Retinal pigment epithelial cell (primary cell): ENCODE measurements at places on chromosomes 3 and 15.

- DNase-seq = no peak
Measured at GRCh38 chr3:149547413-149547812, 72.9 kb downstream of the TM4SF4 start.

GRCh38 chr3:116164039-116164438 lies 281.2 kb downstream of the LSAMP start:
- DNase-seq = no peak

- DNase-seq = no peak
Measured at GRCh38 chr3:166052440-166052839, 215.2 kb upstream of the BCHE start.

GRCh38 chr3:135867911-135868310 lies 97.6 kb upstream of the PPP2R3A start:
- DNase-seq = no peak

- DNase-seq = peak; percentile 28
Measured at GRCh38 chr3:150956376-150956775, 16.2 kb downstream of the CLRN1 start.

DNA sequence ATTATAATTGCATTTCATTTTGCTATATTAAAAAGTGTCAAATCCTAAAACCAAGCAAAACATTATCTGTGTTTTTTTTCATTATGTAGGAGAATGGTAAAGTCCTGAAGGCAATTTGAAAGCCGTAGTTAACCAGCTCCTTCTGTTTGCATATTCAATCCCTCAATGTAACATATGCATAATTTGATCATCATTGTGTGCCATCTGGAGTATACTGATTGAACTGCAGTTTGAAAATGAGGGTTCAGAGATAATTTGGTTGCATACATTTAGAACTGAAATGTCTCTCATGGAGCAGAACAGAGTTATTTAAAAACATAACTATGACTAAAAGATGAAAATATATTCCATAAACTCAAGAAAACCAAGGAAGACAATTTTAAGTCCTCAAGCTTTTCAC lies 518.6 kb downstream of the GBE1 start:
- no peak for DNase-seq

GRCh38 chr15:57297163-57297593 lies 79.1 kb upstream of the CGNL1 start:
- DNase-seq = no peak

DNA sequence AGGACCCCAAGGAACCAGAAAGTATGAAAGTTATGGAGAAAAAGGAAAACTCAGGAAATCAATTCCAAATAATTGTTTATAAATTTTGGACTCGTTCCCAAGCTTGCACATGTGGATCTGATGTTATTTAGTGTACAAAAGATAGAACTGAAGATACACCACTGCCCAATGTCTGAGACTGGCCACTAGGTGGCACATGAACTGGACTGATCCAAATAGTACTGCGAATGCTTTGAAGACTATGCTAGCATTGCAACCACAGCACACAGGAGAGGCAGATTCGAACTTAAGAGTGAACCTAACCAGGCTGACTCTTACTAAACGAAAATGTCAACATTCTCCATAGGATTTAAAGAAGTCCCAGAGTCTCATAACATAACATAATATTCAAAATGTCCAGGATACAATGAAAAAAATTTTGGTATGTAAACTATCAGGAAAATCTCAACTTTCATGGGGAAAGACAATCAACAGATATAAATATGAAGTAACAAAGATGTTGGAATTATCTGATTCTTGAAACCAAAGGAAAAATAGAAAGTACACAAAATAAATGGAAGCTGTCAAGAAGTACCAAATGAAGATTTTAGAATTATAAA lies 596.7 kb downstream of the FGF12 start:
- peak; percentile 24 for DNase-seq

DNA sequence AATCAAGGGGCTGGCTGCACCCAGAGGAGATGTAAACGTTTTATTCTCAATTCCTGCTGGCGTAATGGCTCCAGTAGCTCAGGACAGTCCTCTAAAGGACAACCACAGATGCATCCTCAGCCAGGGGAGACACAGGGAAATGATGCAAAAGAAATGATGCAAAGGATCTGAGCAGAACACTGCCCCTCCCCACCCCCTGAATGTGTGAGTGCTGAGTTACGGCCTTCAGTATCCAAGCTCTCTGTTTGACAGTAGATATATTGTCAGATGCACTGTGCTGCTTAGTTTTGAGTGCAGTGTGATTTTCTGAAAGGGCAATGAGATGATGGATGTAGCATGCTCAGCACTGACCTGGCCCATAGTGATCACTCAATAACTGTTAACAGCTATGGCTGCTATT lies 41.4 kb upstream of the CTDSPL start:
- DNase-seq = no peak

- no peak for DNase-seq
Measured at GRCh38 chr3:34140616-34141015, 342.2 kb downstream of the PDCD6IP start.

- peak; percentile 43 for DNase-seq
Measured at GRCh38 chr3:160616716-160617115, 51.3 kb upstream of the KPNA4 start.

GRCh38 chr15:71413419-71413818 lies 298.1 kb downstream of the THSD4 start:
- DNase-seq = no peak

- DNase-seq = no peak
Measured at GRCh38 chr3:18282507-18282906, 142.6 kb downstream of the SATB1 start.

DNA sequence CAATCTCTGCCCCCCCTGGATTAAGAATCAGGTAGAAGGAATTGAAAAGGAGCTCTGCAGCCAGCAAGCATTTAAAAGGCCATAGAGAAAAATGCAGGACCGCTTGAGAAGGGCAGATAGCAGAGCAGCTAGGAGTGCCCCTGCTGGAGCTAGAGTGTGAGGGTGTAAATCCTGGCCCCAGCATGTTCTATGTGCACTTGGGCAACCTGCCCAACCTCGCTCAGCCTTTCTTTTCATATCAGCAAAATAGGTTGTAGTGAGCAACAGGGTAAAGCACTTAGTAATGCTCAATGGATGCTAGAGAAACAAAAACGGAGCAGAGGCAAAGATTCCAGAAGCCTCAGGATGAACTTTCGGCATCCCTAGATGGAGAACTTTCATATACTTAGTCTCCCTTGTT lies 25.0 kb upstream of the THBS1 start:
- no peak for DNase-seq

DNA sequence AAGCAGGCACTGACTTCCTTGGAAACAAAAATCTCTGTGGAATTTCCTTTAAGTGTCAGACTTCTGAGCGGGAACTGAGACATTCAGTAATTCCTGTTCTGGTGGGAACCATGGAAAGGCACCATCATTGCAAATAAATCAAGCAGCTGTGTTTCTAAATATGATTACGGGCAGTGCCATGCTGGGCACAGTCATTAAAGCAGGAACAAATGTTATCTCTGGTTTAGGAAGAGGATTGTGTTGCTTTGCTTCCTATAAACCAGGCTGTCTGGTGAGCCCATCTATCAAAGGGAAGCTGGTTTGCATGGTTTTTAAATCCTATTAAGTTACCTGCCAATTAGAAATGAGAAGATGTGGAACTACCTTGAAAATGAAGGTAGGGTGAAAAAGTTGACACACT lies 86.7 kb downstream of the EBLN2 start:
- DNase-seq = no peak

- DNase-seq = no peak
Measured at GRCh38 chr3:190013943-190014924, 106.5 kb downstream of the P3H2 start.

- no peak for DNase-seq
Measured at GRCh38 chr3:95394286-95394685, 1331.4 kb downstream of the NSUN3 start.

- DNase-seq = peak; percentile 44
Measured at GRCh38 chr3:99286266-99286845, 352.0 kb upstream of the COL8A1 start.

GRCh38 chr15:48993380-48993779 lies 29.7 kb upstream of the SHC4 start:
- no peak for DNase-seq

DNA sequence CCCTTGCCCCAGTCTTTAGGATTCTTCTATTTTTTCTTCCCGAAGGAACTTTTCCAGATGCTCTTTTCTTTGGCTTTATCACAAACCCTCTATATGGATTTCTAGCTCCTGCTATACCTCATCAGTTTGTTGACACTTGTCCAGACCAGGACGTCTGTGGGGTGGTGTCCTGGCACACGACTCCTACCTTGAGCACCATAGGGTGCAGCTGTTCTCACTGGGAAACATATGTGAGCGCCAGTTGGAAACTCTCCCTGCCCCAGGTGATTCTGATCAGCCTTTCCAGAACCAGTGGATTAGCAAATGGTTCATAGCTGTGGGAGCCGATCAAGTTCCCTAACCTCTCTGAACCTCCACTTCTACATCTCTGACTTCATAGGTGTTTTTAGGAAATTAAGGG lies 40.6 kb upstream of the USP3 start:
- DNase-seq = no peak

GRCh38 chr15:100834731-100835130 lies 44.9 kb upstream of the ALDH1A3 start:
- DNase-seq = no peak

DNA sequence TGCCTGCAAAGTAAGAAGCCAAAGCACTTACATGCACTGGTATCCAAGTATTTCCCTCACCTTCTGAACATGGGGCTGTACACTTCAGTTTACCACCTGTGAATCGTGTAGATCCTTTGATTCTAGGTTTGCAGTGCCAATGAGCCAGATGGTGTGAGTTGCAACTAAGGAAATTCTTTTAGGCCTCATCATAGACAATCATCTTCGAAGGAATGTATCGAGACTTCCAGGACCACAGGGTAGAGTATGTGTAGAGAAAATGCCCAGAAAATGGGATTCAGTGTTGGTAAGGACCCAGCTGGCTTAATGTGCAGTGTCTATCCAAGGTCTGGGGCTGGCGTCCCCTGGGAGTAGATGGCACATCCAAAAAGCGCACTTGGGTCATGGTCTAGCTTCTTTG lies 323.2 kb upstream of the TPM1 start:
- no peak for DNase-seq

GRCh38 chr15:49964551-49964950 lies 154.5 kb downstream of the ATP8B4 start:
- no peak for DNase-seq

- no peak for DNase-seq
Measured at GRCh38 chr3:77456431-77456830, 416.5 kb downstream of the ROBO2 start.

GRCh38 chr3:24288496-24289236 lies 206.0 kb downstream of the THRB start:
- DNase-seq = no peak

- no peak for DNase-seq
Measured at GRCh38 chr3:136792556-136793330, 26.2 kb upstream of the SLC35G2 start.

DNA sequence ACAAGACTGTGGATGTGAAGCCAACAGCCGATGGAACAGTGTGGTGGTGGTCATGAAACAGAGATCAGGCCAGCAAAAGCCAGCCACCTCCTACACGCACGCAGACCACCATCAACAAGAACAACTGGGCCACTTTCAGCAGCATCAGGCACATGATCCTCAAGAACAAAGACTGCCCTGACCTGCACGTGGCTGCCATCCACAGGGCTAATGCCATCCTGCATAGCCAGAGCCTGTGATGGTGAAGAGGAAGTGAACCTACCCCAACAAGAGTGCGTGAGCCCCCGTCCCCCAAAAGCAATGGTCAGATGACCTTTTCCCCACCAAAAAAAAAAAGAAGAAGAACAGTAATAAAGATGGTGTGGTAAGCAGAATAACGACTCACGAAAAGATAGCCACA lies 62.6 kb downstream of the AQP9 start:
- DNase-seq = no peak

- no peak for DNase-seq
Measured at GRCh38 chr3:31848163-31848818, 132.8 kb downstream of the OSBPL10 start.

DNA sequence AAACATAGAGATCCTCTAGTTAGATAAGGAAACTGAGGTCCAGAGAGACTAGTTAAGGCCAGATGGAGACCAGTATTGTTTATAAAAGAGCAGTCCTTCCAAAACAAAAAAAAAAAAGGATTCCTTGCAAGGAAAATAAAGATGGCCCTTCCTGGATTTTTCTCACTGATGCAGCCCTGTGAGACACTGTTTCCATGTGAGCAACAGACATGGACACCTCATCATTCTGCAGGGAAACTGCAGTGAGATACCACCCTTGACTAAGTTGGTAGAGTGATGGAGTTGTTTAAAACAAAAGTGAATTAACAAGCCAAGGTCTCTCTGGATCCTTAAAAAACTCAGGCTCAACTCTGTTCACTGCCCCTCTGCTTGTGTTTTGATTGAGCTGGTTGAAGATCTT lies 65.6 kb upstream of the MYZAP start:
- DNase-seq = no peak

GRCh38 chr15:45064386-45064785 lies 41.4 kb downstream of the SORD start:
- no peak for DNase-seq

DNA sequence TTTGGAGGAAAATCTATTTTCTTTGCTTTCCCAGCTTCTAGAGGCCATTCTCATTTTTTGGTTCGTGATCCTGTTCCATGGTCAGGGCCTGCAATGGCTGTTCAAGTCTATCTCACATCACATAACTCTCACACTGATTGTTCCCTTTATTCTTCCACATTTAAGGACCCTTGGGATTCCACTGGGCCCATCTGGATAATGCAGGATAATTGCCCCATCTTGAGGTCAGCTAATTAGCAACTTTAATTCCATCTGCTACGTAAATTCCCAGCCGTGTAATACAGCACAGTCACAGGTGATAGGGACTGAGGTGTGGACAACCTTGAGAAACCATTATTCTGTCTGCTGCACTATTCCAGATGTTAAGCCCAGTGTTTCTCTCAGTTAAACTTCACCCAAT lies 311.6 kb upstream of the CNTN4 start:
- DNase-seq = no peak

DNA sequence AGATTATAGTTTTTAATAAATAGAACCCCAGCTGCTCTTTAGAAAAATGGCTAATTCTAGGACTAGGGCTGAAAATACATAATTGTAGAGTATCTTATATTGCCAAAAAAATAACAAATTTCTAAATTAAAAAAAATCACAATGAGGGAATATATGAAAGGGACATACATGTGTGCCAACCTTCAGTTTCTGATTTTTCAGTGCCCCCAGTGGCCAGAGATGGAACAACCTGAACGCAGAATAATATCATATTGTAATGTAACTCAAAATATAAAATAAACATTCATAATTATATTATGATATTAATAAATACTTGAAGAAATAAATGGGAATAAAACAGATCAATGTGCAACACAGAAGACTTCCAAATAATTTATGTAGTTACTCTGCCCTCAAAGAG lies 460.5 kb downstream of the ZNF385D start:
- DNase-seq = no peak
